T-helper 17 cell (primary cell): ENCODE measurements at places on chromosomes 3 and 15.

GRCh38 chr3:49553324-49553691, 969 bp upstream of the BSN start:
- no peak for DNase-seq

GRCh38 chr15:99603828-99604227, 38.0 kb downstream of the MEF2A start:
- no peak for DNase-seq

DNA sequence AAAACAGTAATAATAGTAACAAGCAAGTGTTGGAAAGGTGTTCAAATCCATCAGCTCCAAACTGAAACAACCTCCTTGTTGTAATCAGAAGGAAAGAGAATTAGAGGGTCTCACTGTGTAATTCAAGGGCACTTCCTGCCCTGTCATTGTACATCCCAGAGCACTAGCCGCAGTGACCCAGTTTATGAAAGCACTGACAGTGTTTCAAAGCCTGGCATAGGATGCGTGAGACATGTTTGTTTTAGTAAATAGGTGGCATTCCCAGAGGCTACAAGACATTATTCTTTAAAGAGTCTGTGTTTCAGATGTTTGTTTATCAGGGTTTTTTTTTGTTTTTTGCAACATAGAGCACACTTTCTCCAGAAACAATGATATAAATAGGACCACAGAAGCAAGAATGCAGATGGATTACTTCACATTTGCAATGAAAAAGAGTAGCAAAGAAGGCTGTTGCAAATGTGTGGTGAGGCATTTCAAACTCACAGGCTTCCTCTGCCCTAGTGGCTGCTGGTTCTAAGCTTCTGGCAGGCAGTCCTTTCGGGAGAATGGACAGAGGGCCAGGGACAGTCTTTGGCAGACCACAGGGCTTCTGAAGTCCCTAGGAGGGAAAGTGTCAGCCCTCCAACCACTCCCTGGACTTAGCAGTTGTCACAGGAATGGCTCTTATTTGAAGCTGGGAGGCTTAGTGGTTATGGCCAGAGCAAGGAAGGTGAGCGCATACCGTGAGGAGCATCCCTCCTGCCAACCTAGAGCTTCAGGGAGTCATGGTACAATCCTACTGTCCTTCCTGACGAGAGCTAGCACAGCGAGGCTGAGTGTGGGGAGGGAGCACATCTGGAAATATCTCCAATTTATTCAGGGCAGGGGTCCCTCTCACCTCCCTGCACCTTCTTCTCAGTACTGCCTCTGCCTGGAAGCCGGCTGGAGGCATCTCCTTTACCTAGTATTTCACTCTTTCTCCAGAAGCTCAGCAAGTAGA, 31.4 kb upstream of the TIPARP start:
- DNase-seq, result no peak

GRCh38 chr3:190870127-190870526, 7.6 kb upstream of the GMNC start:
- DNase-seq, result no peak

- DNase-seq, result no peak
These were observed 16.6 kb downstream of the TRANK1 start for GRCh38 chr3:36928220-36928619.

- DNase-seq, result no peak
These were observed 124.0 kb upstream of the ROPN1 start for GRCh38 chr3:124115956-124116355.

GRCh38 chr3:125367403-125368230, 7.5 kb downstream of the ZNF148 start:
- DNase-seq, result no peak

DNA sequence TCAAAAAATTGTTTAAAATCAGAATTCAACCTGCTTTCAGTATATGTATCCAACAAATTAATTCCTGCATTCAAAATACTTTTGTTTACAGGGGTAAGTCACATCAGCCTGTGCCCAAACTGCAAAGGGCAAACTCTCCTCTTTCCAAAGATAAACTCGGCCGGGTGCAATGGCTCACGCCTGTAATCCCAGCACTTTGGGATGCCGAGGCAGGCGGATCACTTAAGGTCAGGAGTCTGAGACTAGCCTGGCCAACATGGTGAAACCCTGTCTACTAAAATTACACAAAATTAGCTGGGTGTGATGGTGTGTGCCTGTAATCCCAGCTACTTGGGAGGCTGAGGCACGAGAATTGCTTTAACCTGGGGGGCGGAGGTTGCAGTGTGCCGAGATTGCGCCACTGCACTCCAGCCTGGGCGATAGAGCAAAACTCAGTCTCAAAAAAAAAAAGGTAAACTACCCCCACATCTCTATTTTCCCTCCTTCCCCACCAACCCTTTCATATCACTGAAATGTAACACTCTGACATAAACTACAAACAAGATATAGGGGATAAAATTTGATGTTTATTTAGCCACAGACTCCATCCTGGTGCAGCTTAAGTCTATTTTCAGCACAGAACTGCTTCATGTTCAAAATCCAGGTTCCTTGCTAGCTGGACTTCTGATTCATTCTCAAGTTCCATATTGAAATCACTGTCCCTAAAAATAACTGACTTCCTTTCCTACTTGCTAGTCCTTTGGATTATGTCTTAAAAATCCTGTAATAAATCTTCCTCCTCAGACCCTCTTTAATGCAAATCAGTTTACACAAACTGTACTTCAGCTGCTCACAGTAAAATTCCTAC, 15.4 kb downstream of the UBP1 start:
- DNase-seq, result no peak

- DNase-seq, result no peak
These were observed 1.6 kb downstream of the LINGO1 start for GRCh38 chr15:77630956-77631744.

GRCh38 chr3:100756441-100756840, 47.1 kb downstream of the TFG start:
- DNase-seq, result no peak

DNA sequence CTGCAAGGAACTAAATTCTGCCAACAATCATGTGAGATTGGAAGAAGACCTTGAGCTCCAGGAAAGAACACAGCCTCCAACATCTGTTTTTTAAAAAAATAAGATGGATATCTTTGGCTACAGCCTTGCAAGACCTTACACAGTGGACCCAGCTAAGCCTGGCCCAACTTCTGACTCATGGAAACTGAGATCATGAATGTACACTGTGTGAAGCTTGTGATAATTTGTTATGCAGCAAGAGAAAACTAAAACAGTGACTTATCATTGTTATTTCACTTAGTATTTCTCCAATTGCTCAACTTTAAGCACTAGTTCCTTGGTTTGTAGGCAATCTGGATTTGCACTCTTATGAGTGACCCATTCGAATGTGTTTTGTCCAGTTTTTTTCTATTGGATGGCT, 29.3 kb downstream of the SHQ1 start:
- no peak for DNase-seq

GRCh38 chr3:124409650-124410275, 320.5 kb upstream of the UMPS start:
- DNase-seq, result no peak

- no peak for DNase-seq
These were observed 45.5 kb upstream of the BOC start for GRCh38 chr3:113165841-113166240.

GRCh38 chr3:194604837-194605236, 28.4 kb downstream of the TMEM44 start:
- DNase-seq, result no peak

- DNase-seq, result no peak
These were observed 686 bp downstream of the MYRIP start for GRCh38 chr3:39809995-39810595.

GRCh38 chr3:156985711-156986110, 159.6 kb downstream of the LEKR1 start:
- DNase-seq, result no peak

- DNase-seq, result no peak
These were observed 21.0 kb upstream of the CA12 start for GRCh38 chr15:63402498-63403253.

DNA sequence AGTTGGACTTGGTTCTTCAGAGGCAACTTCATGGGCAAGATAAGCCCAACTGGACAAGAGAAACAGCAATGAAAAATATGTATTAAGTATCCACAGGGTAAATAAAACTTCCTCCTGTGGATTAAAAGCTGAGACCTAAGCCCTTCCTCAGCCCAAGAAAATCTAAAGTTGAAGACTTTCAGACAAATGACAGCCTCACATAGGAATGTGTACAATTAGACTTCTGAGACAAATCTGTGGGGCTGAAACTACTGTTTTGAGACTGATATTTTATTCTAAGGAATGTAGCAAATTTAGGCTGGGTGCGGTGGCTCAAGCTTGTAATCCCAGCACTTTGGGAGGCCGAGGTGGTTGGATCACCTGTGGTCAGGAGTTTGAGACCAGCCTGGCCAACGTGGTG, 74.2 kb upstream of the IL12A start:
- no peak for DNase-seq

DNA sequence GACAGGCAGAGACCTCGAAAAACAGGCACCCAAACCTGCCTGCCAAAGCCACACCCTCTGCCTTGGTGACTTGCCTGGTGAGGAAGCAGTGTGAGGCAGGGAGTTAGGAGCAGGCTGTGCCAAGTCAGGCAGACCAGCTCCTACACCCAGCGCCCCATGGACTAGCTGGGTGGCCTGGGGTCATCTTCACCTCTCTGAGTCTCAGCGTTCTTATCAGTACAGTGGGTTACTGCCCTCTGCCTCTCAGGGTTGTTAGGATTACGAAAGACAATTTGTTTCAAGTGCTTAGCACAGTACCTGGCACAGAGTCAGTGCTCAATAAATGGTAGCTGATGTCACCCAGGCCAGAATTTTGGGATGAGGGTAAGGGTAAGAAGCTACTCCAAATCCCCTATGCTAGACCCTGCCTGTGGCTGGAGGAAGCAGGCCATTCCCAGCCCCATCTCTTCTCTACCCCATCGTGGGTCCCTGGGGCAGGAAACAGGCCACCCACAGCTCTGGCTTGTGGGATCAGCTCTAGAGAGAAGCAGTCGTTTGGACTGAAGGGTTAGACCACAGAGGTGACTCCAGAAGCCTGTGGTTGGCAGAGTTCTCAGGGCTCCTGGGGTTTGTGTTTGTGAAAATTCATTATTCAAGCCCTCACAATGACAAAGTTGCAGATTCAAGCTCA, 10.1 kb downstream of the SLC51B start:
- DNase-seq, result no peak

DNA sequence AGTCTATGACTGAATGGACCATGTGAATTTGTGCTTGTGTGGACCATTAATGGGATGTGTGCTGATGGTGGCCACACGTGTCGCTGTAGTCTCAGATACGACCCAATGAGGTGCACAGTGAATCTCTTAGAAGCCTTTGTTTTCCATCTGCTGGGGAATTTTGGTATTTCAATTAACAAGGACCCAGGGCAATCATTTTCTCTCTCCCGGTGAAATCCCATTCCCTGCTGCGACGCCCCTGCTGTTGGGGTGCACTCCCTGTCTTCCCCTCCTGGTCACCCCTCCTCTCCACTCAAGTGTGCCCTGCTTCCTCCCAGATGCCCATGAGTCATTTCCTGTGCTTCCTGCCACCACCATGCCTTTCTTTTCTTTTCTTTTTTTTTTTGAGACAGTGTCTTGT, 32.7 kb downstream of the EBLN2 start:
- no peak for DNase-seq

DNA sequence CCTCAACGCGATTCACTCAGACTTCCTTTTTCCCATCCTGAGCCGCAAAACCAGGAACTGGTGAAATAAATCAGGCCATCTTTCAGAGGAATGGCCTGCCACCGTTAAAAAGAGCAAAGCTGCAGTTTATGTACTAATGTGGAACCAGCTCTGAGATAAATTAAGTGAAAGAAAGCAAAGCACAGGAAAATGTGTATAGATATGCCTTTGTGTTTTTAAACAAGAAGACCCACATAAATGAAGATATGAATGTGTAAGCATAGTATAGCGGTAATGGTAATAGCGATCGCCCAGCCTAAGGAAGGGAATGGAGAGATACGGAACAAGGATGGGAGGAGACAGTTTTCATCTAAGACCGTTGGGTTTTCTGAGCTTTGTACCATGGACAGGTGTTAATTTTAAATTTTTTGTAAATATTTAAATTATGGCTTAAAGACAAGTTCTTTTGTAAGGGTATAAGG, 30.8 kb upstream of the RPN1 start:
- DNase-seq, result no peak

DNA sequence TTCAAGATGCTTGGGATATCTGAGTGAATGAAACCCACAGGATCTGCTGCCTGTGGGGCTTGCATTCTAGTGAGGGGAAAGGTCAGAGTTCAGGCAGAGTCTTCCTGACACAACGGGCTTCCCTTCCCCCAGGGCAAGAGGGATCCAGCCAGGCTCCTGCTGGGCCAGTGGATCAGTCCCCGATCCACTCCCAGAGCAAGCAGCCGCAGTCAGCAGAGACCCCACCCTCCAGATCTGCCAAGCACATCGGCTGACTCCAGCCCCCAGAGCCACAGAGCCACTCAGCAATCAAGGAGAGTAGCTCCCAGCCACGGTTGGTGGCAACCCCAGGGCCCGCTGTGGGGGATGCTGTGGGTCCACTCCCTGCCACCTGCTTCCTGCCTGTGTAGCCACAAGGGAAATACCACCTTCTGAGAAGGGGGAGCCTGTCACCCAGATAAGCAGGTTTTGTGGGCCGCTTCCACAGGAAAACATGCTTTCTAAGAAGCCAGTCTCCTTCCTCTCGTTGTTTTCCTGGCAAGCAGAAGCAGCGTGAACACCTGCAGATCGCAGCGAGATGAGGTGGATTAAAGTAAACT, 44.9 kb downstream of the CPN2 start:
- peak; percentile 31 for DNase-seq

DNA sequence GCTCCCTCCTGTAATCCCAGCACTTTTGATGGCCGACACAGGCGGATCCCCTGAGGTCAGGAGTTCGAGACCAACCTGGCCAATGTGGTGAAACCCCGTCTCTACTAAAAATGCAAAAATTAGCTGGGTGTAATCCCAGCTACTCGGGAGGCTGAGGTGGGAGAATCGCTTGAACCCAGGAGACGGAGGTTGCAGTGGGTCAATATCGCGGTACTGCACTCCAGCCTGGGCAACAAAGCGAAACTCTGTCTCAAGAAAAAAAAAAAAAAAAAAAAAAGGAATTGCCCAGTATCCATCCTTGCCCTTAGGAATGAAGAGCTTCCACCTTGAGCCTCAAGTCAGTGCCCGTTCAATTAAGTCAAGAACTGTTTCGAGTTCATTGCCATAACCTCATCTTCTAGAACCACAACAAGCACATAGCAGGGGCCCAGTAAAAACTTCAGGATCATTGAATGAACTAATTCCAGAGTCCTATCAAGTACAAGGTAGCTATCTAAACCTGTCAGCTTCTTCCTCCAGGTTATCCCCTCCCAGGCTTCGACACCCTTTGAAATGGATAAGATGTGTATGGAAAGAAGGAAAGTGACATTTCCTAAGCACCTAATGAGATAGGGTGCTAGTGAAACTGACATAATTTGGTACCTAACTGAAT, 826 bp downstream of the DBR1 start:
- DNase-seq, result no peak
